ENCODE measurements at places on chromosomes 5 and 9.

DNA sequence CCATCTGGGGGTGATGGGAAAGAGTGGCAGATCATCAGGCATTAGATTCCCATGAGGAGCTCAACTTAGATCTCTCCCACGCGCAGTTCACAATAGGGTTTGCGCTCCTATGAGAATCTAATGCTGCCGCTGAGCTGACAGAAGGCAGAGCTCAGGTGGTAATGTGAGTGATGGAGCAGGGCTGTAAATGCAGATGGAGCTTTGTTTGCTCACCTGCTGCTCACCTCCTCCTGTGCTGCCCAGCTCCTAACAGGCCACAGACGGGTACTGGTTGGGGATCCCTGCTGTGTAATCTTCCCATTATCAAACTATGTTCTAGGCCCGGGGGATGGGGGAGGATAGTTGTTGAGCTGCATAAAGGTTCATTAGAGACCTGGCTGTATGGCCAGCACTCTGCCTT is 58.4 kb downstream of the UGCG start:
- no peak for DNase-seq

GRCh38 chr9:23630488-23630887 is 195.6 kb downstream of the ELAVL2 start:
- DNase-seq: no peak

DNA sequence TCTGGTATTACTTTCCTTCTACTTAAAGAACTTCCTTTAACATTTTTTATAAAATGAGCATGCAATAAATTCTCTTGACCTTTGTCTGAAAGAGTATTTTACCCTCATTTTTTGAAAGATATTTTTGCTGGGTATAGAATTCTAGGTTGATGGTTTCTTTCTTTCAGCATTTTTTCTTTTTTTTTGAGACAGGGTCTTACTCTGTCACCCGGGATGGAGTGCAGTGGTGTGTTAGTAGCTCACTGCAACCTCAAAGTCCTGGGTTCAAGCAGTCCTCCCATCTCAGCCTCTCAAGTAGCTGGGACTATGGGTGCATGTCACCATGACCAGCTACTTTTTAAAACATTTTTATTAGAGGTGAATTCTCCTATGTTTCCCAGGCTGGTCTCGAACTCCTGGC is 10.7 kb upstream of the TSC1 start:
- DNase-seq: no peak

GRCh38 chr5:154721481-154722058 is 33.6 kb upstream of the LARP1 start:
- DNase-seq: no peak

- no peak for DNase-seq
Observed at GRCh38 chr5:96633820-96634219, 28.4 kb upstream of the CAST start.

DNA sequence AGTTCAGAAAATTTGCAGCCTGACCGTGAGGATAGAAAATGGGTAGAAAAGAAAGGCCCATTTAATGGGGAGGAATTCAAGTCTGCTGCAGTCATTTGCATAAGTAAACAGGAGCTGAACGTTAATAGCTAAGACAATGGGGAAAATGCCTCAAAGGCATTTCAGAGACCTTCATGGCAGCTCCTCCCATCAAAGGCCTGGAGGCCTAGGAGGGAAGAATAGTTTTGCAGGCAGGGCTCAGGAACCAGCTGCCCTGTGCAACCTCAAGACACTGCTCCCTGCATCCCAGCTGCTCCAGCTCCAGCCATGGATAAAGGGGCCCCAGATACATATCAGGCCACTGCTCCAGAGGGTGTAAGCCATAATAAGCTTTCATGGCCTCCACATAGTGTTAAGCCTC is 32.2 kb upstream of the CDH18 start:
- DNase-seq: no peak

DNA sequence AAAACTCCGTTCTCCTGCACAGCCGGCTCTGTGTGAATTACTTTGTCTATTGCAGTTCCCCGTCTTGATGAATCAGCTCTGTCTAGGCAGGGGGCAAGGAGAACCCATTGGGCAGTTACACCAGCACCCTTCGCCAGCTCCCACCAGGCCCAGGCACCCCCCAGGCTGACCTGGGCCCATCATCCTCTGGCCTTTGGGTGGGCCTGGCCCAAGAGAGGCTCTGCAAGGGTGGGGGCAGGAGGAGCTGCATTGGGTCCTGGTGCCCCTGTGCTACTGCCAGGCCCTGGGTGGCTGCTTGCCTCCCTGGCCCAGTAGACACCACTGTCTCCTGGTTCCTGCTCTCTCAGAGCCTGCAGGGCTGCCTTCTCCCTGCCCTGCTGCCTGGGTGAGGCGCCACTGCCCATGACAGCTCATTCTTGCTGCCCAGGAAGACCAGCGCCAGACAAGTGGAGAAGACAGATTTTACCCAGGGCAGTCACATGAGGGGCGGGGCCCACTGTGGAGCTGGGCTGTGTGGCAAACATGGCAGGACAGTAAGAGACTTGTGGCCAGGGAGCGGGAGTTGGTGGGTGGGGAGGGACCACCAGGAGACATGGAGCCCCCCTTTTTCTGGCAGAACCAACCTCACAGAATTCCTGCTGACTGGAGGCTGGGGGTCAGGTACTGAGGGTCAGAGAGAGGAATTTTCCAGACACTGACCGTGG is 67.2 kb downstream of the MRPL36 start:
- no peak for DNase-seq

All from stimulated activated CD4-positive, alpha-beta T cell treated with anti-CD3 and anti-CD28 coated beads, Interleukin-2, amount 100 ng/mL, for 24 hours (primary cell).